ENCODE measurements at places on chromosomes 2 and 18.

DNA sequence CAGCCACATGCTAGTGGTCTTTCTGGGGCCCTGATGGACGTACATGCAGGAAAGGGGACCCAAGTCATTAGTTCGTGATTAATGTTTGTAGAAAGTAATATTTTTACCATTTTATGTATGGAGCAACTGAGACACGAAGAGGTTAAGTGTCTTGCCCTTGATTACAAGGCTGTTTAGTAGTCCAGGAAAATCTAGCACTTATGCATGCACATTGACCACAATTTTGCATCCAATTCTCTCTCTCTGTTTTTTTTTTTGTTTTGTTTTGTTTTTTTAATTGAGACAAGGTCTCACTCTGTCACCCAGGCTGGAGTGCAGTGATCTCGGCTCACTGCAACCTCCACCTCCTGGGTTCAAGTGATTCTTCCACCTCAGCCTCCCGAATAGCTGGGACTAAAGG is 8.3 kb upstream of the GATA6 start:
- no peak overlapping the region for H3K4me3 ChIP-seq
- H3K27me3 ChIP-seq = peaks cover 41% of the 10 kb centered on the region
- no peak overlapping the region for H3K27ac ChIP-seq

- no peaks in the 10 kb centered on the region for H3K4me1 ChIP-seq
- no peak overlapping the region for H3K4me3 ChIP-seq
- no peaks in the 10 kb centered on the region for H3K27me3 ChIP-seq
- no peak for DNase-seq
Observed at GRCh38 chr18:63307551-63308200, 11.9 kb downstream of the BCL2 start.

GRCh38 chr2:41647468-41648050 is 400.3 kb upstream of the PKDCC start:
- no peaks in the 10 kb centered on the region for H3K36me3 ChIP-seq
- H3K27me3 ChIP-seq = no peaks in the 10 kb centered on the region
- no peaks in the 10 kb centered on the region for H3K4me1 ChIP-seq
- H3K4me3 ChIP-seq = no peak overlapping the region
- H3K27ac ChIP-seq = no peak overlapping the region

- no peaks in the 10 kb centered on the region for H3K4me1 ChIP-seq
- DNase-seq = no peak
- peaks cover 6% of the 10 kb centered on the region for H3K36me3 ChIP-seq
- no peak overlapping the region for H3K4me3 ChIP-seq
- no peak overlapping the region for H3K27ac ChIP-seq
Observed at GRCh38 chr18:8834881-8835280, 129.5 kb downstream of the MTCL1 start.

- no peak overlapping the region for H3K27ac ChIP-seq
- no peak for DNase-seq
- no peaks in the 10 kb centered on the region for H3K36me3 ChIP-seq
- H3K27me3 ChIP-seq = no peaks in the 10 kb centered on the region
Observed at GRCh38 chr2:225276207-225276606, 123.3 kb upstream of the NYAP2 start.

DNA sequence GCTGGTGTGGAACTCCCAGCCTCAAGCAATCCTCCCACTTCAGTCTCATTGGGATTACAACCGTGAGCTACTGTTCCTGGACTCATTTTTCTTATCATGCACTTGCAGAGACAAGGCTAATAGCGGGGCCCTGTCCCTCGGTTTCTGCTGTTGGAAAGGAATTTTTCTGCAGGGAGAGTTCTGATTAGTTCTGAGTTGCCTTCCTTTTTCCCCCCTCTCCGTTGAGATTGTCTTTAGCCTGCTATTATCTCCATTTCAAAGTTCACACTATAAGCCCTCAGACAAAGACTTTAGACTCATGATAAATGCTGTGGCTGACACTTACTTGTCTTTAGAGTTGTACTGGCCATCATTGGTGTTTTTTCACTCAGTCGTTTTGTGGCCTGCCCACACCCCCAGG is 97.2 kb downstream of the NCOA1 start:
- H3K27ac ChIP-seq = no peak overlapping the region
- no peak overlapping the region for H3K4me3 ChIP-seq

DNA sequence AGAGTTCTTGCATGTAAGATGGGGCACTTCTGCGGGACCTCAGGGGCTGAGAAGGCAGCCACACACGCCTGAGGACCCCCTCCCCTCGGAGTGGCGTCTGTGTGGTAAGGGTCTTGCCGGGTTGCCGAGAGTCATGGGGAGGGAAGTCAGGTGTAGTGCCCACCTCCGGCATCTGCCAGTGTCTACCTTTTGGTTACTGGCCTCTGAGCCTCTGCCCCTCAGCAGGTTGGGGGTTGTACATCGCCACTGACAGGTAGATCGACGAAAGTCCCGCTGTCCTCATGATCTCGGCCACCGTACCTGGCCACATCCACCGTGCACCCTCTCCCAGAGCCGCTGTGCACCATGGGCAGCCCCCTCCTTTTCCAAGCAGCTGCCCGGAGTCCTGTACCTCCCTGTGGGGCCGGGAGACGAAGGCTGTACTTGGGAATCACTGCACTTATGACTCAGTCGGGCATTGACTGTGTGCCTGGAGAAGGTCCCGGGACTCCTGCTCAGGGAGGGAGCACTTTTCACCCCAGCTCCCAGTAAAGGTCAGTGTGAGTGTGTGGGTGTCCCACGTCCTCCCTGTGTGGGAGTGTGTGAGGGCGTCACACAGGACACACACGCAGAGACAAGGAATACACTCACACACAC is 332.4 kb upstream of the MYT1L start:
- no peak for DNase-seq
- no peak overlapping the region for H3K27ac ChIP-seq
- H3K27me3 ChIP-seq = no peaks in the 10 kb centered on the region
- H3K4me3 ChIP-seq = no peak overlapping the region

DNA sequence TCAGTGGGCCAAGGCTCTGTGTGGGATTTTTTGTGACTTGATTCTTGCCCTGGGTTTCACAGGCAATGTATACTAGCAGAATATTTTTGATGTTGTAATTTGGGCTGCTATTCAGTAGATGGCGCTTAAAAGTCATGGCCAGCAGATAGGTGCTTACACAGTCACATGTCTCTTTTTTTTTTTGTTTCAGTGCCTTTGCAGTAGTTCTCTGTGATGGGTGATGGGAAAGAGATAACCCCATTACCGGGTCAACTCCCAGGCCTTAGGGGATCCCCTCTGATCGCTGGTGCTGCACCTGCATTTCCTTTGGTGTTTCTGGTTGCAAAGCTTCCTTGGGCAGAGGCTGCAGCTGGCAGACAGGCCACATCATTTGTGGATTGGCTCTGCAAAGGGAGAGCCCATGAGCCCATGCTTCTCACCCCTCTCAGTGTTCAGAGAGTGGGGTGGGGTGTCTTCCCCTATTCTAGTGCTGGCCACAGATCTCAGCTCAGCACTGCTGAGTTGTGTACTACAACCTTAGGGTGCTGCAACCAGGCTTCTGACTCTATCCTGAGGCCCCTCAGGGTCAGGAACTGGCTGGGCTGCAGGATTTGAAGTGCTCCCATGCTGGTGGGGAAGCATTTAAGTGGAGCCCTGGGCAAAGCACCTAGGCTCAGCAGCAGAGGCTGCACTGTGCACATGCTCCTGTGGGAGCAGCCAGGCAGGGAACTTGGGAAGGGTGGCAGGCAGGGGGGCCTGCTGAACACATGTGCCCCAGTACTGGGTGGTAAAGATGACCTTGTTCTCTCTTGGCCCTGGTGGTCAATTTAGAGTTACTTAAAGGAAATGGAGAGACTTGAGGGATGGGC is 219.8 kb upstream of the SPHKAP start:
- no peak for DNase-seq
- H3K4me3 ChIP-seq = no peak overlapping the region
- H3K36me3 ChIP-seq = peaks cover 28% of the 10 kb centered on the region

GRCh38 chr2:107529146-107529545 is 297.5 kb upstream of the RGPD4 start:
- H3K27ac ChIP-seq = no peak overlapping the region
- DNase-seq = no peak
- no peak overlapping the region for H3K4me3 ChIP-seq
- no peaks in the 10 kb centered on the region for H3K27me3 ChIP-seq
- H3K4me1 ChIP-seq = no peaks in the 10 kb centered on the region

DNA sequence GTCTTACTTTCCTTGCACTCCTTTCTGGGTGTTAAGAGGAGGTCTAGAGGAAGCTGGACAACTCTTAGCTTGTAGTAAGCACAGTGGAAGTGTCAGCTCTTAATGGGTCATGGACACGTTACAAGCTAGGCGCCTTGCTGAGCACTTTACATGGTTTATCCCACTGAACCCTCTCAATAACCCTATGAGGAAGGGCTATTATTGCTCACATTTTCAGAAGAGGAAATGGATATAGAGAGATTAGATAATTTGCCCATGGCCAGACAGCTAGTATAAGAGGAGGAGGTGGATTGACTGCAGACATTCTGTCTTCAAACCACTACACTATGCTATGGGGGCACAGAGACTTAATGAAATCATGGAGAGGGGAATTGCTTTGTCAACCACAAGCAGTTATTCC is 8.3 kb upstream of the IL1RN start:
- H3K4me1 ChIP-seq = no peaks in the 10 kb centered on the region
- H3K36me3 ChIP-seq = no peaks in the 10 kb centered on the region
- no peaks in the 10 kb centered on the region for H3K27me3 ChIP-seq
- H3K27ac ChIP-seq = no peak overlapping the region
- H3K4me3 ChIP-seq = no peak overlapping the region
- DNase-seq = no peak

GRCh38 chr2:28606986-28607441 is 111.2 kb downstream of the PLB1 start:
- DNase-seq = peak; percentile 57
- H3K4me1 ChIP-seq = peaks cover 3% of the 10 kb centered on the region
- H3K27ac ChIP-seq = no peak overlapping the region
- H3K27me3 ChIP-seq = no peaks in the 10 kb centered on the region

DNA sequence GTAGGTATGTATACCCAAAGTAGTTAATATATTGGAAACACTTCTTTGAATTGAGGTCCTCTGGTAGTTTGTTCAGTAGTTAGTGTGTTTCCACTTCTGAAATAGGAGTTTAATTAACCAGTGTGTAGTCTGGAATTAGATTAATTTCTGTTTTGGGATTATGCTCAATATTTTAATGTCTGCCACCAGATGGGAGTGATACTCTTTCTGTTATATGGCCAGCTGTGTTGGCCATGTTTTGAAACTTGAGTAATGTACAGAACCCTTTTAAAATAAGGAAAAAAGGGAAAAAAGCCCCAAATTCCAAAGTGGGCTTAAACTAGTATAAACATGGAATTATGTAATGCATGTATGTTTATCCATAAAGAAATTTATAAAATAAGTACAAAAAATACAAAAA is 147.7 kb downstream of the CTNNA2 start:
- H3K36me3 ChIP-seq = no peaks in the 10 kb centered on the region
- H3K4me1 ChIP-seq = no peaks in the 10 kb centered on the region
- no peaks in the 10 kb centered on the region for H3K27me3 ChIP-seq
- DNase-seq = no peak
- H3K27ac ChIP-seq = no peak overlapping the region

DNA sequence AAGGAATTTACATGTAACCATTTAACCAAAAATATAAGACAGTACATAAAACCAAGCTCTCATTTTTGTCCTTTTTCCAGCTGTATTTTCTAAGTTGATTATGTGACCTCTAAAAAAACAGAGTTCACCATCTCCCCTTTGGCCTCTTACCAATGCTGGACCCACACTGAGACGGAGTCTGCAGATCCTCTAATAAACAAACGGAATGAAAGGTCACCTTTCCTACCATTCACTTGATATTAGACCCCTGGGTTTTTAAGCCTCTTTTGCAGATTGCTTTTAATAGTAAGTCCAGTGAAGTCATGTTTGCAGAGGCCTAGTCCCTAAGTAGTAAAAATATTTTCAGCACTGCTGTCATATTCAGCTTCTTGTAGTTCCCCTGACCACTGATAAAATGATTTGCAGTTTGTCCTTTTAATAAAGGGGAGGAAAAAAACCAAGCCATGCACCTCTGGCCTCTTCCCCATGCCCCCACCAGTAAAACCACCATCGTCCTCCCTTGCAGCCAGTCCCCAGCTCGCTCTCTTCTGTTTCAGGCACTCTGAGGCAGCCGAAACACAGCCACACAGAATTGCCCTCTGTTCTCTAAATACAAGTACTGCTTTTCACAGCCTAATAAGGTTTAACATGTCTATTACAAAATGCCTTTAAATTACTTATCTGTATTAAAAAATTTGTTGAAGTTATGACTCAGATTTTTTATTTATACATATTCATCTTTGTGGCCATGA is 427.5 kb downstream of the PARD3B start:
- no peaks in the 10 kb centered on the region for H3K4me1 ChIP-seq
- no peaks in the 10 kb centered on the region for H3K27me3 ChIP-seq
- no peak for DNase-seq
- H3K4me3 ChIP-seq = no peak overlapping the region
- H3K36me3 ChIP-seq = no peaks in the 10 kb centered on the region

DNA sequence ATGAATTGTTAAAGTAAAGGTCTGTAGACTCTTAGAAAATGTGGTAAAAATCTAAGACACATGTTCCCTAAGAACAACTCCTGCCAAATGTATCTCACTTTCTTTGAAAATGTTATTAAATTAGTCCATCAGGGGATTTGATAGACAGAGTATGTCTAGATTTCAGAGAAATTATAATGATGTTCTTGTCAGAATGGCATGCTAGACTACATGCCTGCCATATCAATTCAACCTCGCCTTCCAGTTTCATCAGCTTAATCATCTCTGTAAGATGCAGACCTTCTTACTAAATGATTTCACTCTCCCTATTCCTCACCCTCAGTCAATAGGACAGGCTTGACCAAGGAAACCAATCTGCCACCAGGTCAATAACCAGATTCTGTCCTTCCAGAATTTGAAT is 368.4 kb downstream of the TXNL1 start:
- no peaks in the 10 kb centered on the region for H3K36me3 ChIP-seq
- no peak for DNase-seq
- H3K4me3 ChIP-seq = no peak overlapping the region

DNA sequence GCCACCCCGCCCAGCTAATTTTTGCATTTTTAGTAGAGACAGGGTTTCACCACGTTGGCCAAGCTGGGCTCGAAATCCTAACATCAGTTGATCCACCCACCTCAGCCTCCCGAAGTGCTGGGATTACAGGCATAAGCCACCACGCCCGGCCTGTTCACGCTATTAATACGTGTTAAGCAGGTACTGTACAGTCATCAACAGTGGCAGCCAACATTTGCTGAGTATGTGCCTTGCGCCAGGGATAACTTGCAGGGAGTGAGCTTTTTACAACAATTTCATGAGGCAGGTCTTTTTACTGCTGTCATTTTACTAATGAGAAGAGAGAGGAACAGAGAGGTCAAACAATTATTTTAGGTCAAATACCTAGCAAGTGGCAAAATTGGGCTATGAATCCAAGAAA is 115.2 kb downstream of the AP1S3 start:
- H3K36me3 ChIP-seq = peaks cover 23% of the 10 kb centered on the region
- H3K27ac ChIP-seq = no peak overlapping the region
- DNase-seq = no peak
